ENCODE measurements at places on chromosomes 2 and 18. TPM values are rescaled to one million over a fixed set of nuclear protein-coding genes. Genes with fewer than 3 reads are reported as not detected.

ANKRD30B gene
- not detected for total RNA-seq

RAB31 gene
- total RNA-seq = 46.5 TPM

FBXO11 gene
- 94.4 TPM for total RNA-seq

MARCHF7 gene
- total RNA-seq = 92.3 TPM

COL4A4 gene
- not detected for total RNA-seq

SPATA3 gene
- not detected for total RNA-seq

APLF gene
- total RNA-seq = 6.4 TPM

METAP1D gene
- 2.7 TPM for total RNA-seq

AGFG1 gene
- 56.6 TPM for total RNA-seq

FOXD4L1 gene
- not detected for total RNA-seq

NFATC1 gene
- 17.1 TPM for total RNA-seq

OR6B2 gene
- not detected for total RNA-seq

GPR55 gene
- total RNA-seq = not detected

SP100 gene
- 58.4 TPM for total RNA-seq

VWC2L gene
- total RNA-seq = not detected

KCNS3 gene
- total RNA-seq = 0.25 TPM

RALB gene
- 182 TPM for total RNA-seq

MYOM1 gene
- total RNA-seq = 0.26 TPM

CCDC121 gene
- 1.0 TPM for total RNA-seq

ALK gene
- total RNA-seq = not detected

DSG4 gene
- total RNA-seq = not detected

ABCB11 gene
- not detected for total RNA-seq

POTEJ gene
- 0.38 TPM for total RNA-seq

SERPINB13 gene
- not detected for total RNA-seq

RAB17 gene
- total RNA-seq = 12.3 TPM

TPGS2 gene
- total RNA-seq = 204 TPM

LIMS3 gene
- total RNA-seq = 7.8 TPM

SKA1 gene
- total RNA-seq = 2.9 TPM

RUFY4 gene
- not detected for total RNA-seq

NYAP2 gene
- total RNA-seq = not detected

PTMA gene
- 977 TPM for total RNA-seq

REG1B gene
- not detected for total RNA-seq

TAF4B gene
- 1.8 TPM for total RNA-seq

MAP3K19 gene
- not detected for total RNA-seq

PROKR1 gene
- under 0.01 TPM for total RNA-seq

KATNAL2 gene
- 0.25 TPM for total RNA-seq

EPHA4 gene
- total RNA-seq = 2.2 TPM

ELAC1 gene
- total RNA-seq = 6.1 TPM

GLB1L gene
- total RNA-seq = 4.7 TPM

GCKR gene
- 0.13 TPM for total RNA-seq

RGPD3 gene
- 0.13 TPM for total RNA-seq

TNS1 gene
- total RNA-seq = 21.1 TPM

FAM110C gene
- total RNA-seq = 0.39 TPM

LIPG gene
- 1.3 TPM for total RNA-seq

AKAIN1 gene
- total RNA-seq = not detected

KIAA2012 gene
- not detected for total RNA-seq

POLE4 gene
- total RNA-seq = 21.1 TPM

TXNL1 gene
- 22.0 TPM for total RNA-seq

DAPL1 gene
- total RNA-seq = not detected

SLC40A1 gene
- total RNA-seq = 319 TPM

ARHGAP28 gene
- total RNA-seq = 2.3 TPM

GAREM2 gene
- 0.13 TPM for total RNA-seq

CDCA7 gene
- total RNA-seq = 4.0 TPM

NEURL3 gene
- 0.13 TPM for total RNA-seq

Measured in dermis microvascular lymphatic vessel endothelial cell (primary cell).